ENCODE measurements at places on chromosomes 16 and 17.

DNA sequence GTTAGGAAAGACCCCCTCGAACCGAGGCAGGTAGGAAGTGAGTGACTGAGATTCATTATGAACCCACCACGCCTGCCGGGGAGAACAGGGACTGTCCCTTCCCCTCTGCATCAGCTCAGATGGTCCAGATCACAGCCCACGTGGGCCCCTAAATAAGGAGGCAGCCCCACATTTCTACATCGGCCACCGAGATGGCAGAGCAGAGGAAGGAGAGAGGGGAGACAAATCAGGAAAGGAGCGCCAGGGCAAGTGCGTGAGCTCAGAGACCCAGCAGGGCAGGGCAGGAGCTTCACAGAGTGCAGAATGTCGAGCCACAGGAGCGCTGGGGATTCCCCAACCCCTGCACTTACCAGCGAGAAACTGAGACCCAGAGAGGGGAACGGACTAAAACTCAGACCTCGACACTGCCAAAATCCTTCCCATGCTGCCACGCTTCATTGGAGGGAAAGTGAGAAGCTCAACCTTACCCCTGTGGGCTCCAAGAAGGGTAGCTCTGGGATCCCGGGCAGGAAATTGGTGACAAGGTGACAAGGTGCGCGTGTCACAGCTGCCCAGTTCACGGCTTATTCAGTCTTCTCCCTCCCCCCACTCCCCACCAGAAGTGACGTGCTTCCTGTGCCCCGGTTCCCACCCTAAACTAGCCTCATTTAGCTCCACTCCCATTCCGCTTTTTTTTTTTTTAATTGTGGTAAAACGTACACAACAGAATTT, at the start of gene ICAM2:
Gene ICAM2, minus strand, starts transcription at position 578 of the 711 bp plus-strand sequence. CDS start 13,942 bp downstream, outside the sequence.
- DNase-seq = no peak

- no peak for DNase-seq
These were observed 29.0 kb downstream of the HEXIM2 start for GRCh38 chr17:45190503-45191255.

GRCh38 chr17:8647202-8647601, 16.7 kb upstream of the MYH10 start:
- DNase-seq = no peak

DNA sequence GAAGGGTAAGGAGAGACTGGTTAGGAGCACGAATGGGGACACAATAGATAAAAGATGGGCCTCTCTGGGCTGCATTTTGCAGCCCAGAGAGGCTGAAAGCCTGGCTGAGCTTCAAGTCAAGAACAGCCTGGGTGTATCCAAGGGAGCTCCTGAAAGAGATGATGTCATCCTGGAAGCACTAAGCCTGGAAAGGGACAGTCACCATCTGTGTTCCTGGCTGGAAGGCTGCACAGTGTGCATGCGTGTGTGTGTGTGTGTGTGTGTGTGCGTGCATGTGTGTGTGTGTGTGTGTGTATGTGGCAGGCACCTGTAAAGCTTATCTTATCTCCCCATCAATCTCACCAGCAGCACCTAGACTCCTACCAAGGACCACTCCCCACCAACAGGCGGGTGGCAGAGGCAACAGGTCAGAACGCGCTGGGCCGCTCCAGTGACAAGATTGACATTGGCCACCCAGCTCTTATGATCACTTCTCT, 44.1 kb downstream of the COG7 start:
- DNase-seq = no peak

- DNase-seq = no peak
These were observed 24.8 kb downstream of the PITPNC1 start for GRCh38 chr17:67401598-67402504.

DNA sequence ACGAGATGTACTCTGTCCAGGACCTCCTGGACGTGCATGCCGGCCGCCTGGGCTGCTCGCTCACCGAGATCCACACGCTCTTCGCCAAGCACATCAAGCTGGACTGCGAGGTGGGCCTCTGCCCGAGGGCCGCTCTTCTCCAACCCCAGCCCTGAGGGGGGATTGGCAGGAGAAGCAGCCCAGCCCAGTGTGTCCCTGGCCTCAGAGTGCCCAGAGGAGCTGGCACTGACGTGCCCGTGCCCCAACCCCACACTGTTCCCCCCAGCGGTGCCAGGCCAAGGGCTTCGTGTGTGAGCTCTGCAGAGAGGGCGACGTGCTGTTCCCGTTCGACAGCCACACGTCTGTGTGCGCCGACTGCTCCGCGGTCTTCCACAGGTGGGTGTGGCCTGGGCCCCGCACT, 15.6 kb downstream of the DEF8 start:
- DNase-seq = no peak

DNA sequence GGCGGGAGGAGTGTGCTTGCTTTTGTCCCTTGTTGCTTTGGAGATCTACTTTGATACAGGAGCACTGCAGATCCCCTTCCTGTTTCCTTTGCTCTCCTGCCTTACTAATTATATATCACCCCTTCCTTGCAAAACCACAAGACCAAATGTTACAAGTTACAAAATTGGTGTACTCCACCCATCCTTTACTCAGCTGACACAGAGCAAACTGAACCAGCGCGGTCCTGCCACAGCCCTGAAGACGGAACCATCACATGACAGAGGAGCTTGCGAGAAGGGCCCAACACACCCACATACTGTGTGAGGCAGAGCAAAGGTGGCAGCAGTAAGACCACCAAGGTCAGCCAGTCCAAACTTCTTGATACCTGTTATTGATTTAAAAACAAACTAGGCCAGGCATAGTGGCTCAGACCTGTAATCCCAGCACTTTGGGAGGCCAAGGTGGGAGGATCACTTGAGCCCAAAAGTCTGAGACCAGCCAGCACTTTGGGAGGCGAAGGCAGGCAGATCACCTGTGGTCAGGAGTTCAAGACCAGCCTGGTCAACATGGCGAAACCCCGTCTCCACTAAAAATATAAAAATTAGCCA, 33.2 kb downstream of the CYTH1 start:
- DNase-seq = no peak

GRCh38 chr17:44827863-44828262, 2.2 kb downstream of the GJC1 start:
- DNase-seq = no peak

DNA sequence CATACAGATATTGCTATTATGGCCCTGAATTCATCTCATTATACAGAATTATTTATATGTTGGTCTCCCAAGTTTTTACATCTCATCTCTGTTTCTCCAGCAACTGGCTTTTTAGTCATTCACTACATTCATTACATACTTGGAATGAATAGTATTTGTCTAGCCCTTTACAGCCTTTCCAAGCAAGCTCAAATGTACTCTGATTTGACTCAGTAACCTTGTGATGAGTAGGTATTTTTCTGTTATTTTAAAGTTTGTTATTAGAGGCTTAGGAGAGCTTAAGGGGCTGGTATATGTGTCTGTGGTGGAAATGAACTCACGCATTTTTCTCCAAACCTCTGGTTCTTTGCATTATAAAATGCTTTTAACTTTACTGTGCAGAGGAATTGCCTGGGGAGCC, 224.7 kb downstream of the SNX29 start:
- DNase-seq = no peak

DNA sequence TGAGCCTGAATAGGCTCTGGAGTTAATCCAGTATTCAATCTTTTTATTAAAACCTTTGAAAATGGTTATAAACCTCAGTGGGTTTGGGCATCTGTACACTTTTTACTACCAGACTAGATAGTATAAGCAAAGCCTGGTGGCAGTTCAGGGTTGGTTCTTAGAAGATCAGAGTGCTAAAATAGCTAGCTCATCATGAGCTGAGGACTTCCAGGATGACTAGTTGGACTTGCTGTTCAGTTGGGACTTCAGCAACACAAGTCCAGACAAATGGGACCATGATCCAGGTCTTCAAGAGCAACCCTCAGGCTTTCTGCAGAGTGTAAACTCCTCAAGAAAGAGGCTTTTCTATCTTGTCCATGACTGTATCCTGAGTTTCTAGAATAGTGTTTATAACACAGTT, 1.2 kb upstream of the ZNF19 start:
- DNase-seq = no peak

- no peak for DNase-seq
These were observed 98.4 kb upstream of the GSE1 start for GRCh38 chr16:85514598-85515318.

DNA sequence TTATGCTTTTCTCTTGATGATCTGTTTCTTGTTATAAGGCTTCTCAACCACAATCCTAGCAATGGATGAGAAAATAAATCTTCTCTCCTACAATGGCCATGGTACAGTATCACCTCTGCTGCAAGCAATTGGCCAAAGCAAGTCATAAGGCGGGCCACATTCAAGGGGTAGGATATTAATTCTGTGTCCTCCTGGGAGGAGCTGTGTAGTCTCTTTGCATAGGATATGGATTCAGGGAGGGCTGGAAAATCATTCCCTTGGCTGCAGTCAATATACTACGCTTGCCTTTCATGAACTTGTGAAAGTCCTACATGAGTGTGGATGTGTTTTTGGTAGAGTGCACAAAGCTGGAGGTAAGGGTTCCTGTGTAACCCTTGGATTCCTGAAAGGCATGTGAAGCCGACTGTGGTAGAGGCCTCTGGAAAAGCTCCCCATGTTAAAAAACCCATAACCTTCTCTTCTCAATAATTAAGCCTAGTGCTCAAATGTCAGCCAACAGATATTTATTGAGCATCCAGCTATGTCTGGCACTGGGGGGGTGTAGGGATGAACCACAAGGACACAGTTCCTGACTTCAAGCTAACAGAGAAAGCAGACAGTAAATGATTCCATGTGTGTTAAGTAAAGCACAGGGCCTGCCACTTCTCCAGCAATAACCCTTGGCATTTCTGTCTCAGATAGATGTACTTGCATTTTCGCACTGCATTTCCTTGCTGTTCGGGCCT, 147.6 kb upstream of the HS3ST3A1 start:
- no peak for DNase-seq

DNA sequence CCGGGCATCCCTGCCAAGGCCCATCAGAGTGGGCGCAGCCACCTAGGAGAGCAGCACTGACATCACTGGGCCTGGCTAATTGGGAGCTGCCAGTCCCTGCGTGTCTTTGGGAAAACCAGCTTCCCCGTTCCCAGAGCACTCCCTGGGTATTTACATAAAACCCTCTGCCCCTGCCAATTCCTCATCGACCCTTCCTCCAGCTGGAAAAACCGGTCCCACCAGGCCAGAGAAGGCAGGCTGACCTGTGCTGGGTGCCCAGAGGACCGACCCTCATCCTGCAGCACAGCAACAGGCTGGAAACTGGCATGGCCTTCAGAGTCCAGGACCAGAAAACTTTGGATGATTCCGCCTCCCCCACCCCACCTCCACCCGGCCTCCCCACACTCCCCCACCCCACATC, 8.2 kb upstream of the FOXN1 start:
- no peak for DNase-seq

GRCh38 chr16:53282975-53283946, 151.0 kb upstream of the RBL2 start:
- no peak for DNase-seq

DNA sequence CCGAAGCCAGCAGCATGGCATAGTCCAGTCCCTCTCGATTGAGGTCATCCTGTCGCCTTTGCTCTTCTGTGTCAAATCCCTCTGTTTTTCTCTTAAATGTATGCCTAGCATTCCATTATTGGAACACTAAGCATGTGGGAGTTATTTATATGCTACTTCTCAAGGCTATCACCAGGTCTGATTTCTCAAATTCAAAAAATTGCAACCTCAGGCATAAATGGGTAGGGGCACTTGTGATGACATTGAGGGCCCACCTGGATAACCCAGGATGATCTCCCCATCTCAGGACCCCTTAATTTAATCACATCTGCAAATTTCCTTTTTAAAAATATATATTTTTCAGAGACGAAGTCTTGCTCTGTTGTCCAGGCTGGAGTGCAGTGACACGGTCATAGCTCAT, 95.7 kb downstream of the BMERB1 start:
- no peak for DNase-seq

GRCh38 chr16:73056921-73057290, 9.0 kb upstream of the ZFHX3 start:
- DNase-seq = no peak

- DNase-seq = no peak
These were observed 23.8 kb upstream of the ABCC1 start for GRCh38 chr16:15925631-15926030.

DNA sequence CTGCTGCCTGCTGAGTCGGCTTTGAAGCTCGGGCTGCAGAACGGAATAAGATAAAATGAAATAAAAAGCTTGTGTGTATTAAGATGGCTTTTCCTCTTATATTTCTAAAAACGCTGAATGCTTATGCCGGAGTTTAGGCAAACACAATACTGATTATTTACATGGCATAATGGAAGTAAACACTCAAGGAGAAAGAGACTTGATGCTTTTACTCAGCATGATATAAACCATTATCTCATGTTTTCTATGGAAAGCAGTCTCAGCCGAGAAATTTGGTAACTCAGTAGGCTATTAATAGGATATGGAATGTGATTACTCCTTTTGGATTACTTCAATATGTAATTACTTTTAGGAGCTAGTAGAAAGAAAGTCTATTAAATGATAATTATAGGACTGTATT, 153.3 kb downstream of the CDH11 start:
- no peak for DNase-seq

- DNase-seq = no peak
These were observed 30.0 kb upstream of the USP22 start for GRCh38 chr17:21072745-21073197.

GRCh38 chr16:82363026-82363816, 193.2 kb upstream of the MPHOSPH6 start:
- no peak for DNase-seq

GRCh38 chr16:10579575-10579964, 828 bp downstream of the EMP2 start:
- no peak for DNase-seq

- DNase-seq = no peak
These were observed 23.1 kb downstream of the STAT5A start for GRCh38 chr17:42311240-42312034.

DNA sequence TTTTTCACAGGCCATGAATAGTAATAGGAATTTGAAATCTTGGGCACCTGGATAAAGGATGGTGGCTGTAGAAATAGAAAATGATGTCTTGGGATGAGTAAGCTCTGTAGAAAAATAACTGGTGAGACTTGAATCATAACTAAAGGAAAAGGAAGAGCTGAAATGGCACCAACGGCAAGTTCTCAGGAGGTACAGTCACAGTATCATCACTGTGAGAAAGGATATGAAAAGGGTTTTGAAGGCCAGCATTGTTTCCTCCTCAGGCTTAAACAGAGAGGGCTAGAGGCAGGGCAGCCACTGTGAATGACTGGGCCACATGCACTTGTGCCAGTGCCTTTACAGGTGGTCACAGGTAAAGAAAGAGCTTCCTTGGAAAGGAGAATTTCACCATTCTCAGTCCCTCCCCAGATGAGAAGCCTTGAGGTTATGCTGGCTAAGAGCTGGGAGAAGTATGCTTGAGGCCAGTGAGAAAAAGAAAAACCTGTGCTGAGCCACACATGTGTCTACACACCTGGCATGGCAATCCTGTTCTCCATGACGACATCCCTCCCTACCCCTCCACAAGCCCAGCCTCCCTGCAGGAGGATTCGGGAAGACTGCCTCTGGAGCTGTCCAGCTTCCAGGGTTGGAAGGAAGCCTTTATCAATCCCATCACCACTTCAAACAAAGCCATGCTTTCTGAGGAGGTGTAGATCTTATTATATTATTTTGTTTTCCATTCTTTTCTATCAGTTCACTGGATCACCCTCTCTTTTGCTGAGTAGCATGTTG, 3.8 kb upstream of the ANKFN1 start:
- DNase-seq = no peak

GRCh38 chr17:58047376-58048150, 35.7 kb upstream of the DYNLL2 start:
- no peak for DNase-seq
